Esophagus squamous epithelium (tissue), 5 donors: ENCODE measurements at places on chromosomes 7 and 10.

- no peak for DNase-seq
Observed at GRCh38 chr10:117390420-117390819, 15.2 kb upstream of the PDZD8 start.

GRCh38 chr10:101830322-101831168 lies 12.3 kb upstream of the OGA start:
- DNase-seq: peak; percentile 91

GRCh38 chr7:49721441-49721840 lies 52.0 kb upstream of the VWC2 start:
- no peak for DNase-seq

DNA sequence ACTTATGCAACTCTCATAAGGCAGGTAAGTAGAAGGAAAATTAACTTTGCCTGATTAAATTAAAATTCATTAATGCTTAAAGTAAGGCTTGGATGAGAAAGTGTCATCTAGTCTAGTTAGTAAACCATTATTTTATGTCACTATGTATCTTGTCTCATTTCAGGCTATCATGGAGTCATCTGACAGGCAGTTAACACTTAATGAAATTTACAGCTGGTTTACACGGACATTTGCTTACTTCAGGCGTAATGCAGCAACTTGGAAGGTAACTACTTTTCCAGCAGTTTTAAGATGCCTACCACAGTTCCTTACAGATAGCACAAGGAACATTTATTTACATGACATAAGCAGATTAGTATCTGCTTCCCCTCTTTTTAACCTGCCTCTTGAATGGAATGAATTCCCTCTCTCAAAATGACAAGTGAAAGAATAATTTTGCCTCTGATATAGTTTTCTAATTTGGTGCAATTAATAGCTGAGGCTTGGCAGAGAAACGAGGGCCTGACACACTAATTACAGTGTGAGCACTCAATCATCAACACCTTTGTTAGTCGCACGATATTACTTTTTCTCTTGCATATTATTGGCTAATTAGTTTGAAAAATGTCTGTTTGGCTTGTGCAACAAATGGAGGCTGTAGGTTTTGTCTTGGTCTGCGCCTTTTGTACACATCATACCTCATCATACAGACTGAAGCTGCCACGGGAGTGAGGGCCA lies 245.0 kb downstream of the FOXP2 start:
- DNase-seq: no peak

DNA sequence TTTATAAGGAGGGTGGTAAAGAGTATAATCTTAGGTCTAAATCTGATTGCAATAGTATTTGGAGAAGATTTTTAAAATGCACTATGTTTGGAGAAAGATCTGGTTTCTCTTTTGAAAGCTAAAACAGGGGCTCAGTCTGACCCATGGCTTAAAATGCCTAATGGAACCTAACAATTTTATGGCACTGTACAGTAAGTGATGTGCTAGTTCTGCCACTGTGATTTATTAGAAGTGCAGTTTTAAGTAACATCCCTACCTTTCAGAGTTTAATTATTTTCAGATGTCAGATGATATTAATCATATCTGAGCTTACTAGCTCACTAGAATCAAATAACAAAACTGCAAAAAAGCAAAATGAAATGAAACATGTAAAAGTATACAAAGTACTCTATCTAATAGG lies 514.7 kb upstream of the KCND2 start:
- no peak for DNase-seq
